ENCODE measurements at places on chromosomes 4 and X. TPM values are rescaled to one million over a fixed set of nuclear protein-coding genes. Genes with fewer than 3 reads are reported as not detected.

Gene RTL3
- total RNA-seq = not detected

Gene MAMLD1
- total RNA-seq = 0.49 TPM

Gene PNMA6A
- total RNA-seq = 1.3 TPM

Gene ADH1B
- 535 TPM for total RNA-seq

Gene TGIF2LX
- not detected for total RNA-seq

Gene RAB9B
- 1.9 TPM for total RNA-seq

Gene CCKAR
- total RNA-seq = 3.1 TPM

Gene EMCN
- total RNA-seq = 0.90 TPM

Gene PABPC1L2B
- not detected for total RNA-seq

Gene FOXO4
- 4.2 TPM for total RNA-seq

Gene VCX
- total RNA-seq = not detected

Gene RRAGB
- 16.6 TPM for total RNA-seq

Gene C4orf50
- total RNA-seq = not detected

Gene RBM47
- total RNA-seq = 8.3 TPM

Gene GAGE13
- not detected for total RNA-seq

Gene GLRB
- total RNA-seq = 3.0 TPM

Gene GAB3
- total RNA-seq = 1.2 TPM

Gene GAGE1
- total RNA-seq = not detected

Gene FGFR3
- total RNA-seq = 0.45 TPM

Gene GYG2
- 4.3 TPM for total RNA-seq

Gene CSAG3
- total RNA-seq = not detected

Gene TBX22
- not detected for total RNA-seq

Gene GABRG1
- total RNA-seq = not detected

Gene CCDC160
- total RNA-seq = not detected

Gene GNRHR
- not detected for total RNA-seq

Gene USP38
- 23.5 TPM for total RNA-seq

Gene CXorf49
- total RNA-seq = not detected
